Stimulated activated CD4-positive, alpha-beta T cell treated with anti-CD3 and anti-CD28 coated beads, Interleukin-1b, Interleukin-23, amount 100 ng/mL, for 1 hour (primary cell): ENCODE measurements at places on chromosomes 11 and 22.

DNA sequence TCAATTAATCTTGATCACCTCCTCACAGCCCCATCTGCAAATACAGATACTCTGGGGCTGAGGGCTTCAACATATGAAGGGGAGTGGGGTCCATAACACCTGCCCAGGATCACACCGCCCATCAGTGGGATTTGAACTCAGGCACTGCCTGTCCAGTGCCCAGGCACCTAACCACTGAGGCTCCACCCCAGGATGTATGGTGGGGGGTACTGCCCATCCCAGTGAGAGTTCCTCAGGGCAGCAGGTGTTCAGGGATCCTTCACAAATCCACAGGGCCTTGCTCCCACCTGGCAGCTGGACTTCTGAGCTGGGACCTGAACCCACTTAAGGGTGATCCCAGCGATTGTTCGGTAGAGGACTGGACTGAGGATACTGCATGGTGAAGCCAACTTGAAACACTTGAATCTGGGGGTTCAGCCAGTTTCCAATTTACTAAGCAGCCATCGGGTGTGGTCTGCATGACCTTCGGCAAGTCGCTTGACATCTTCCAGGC is 33.3 kb downstream of the PRDM11 start:
- DNase-seq = no peak

DNA sequence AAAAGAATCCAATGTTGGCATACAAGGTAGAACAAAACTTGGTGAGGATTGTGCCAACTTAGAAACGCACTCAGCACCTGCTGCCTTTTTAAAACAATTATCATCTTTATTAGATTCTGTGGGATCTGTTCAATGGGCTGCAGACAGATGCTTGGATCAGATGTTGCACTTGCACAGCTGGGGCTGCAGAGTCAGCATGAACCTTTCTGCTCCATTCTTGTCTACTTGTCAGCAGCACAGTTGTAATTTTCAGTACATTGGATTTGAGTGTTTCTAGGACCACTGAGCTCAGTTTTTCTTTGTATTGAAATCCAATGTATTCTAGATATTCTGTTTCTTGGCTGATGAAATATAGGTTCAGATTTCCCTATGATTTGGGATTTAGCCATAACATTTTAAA is 164.5 kb downstream of the LUZP2 start:
- no peak for DNase-seq

GRCh38 chr11:122167100-122167499 is 51.1 kb upstream of the BLID start:
- no peak for DNase-seq

DNA sequence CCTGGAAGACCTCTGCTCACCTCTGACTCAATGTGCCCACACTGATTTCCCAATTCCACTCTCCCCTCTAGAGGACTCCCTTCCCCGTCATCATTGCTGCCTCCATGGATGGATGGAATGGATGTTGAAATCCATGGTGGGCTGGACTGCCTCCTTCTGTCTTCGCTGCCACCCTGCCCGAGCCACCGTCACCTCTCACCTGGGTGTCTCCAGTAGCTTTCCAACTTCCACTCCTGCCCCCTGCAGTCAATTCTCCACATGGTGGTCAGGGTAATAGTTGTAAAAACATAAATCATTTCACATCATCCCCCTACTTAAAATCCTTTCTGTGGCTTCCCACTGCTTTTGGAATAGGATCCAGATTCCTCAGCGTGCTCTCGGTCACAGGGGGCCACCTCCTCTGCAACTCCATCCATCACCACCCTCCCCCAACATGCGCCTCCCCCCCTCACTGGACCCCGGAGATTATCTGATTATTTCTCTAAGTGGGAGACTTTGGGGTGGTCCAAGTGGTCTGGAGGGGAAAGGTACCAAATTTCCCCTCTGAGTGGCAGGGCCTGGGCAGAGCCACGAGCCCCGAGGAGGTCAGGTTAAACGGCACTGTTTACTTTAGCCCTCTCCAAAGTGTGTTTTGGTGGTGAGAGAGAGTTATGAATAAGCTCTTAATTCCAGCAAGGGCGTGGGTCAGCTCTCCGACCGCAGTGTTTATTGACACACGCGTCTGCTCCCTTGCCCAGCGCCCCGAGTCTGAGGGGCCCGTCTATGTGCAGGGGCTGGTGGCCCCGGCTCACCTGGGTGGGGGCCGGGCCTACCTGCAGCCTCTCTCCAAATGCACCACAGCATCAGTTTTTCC is 313.7 kb downstream of the MN1 start:
- no peak for DNase-seq

GRCh38 chr11:40292721-40293508 is 1166.5 kb downstream of the LRRC4C start:
- no peak for DNase-seq

DNA sequence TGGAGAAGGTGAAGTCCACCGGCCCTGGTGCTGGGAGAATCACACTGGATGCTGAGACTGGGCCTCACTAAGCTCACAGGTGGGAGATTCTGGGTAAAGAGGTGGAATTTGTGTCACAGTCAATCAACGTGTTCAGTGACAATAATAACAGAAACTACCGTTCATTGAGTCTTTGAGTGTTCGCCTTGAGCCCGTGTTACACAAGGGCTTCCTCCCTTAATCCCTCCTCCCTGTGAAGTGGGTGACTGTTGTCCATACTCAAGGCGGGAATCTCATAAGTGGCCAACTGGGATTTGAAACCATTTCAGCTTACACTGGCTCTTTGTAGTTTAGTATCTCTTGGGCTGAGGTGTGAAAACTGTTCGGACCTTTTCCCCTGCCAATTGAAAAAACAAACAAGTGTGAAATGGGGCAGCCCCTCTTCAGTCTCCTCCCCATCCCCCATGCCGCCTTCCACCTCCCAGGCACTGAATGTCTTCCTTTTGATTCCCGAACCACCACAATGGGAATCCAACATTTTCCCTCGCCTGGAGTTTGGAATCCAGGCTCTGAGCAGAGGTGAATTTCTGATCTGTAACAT is 502.4 kb downstream of the MIAT start:
- DNase-seq = no peak

GRCh38 chr11:123186286-123186685 is 8.8 kb downstream of the CLMP start:
- DNase-seq = no peak

GRCh38 chr11:64801158-64801464 is 1.9 kb downstream of the MAP4K2 start:
- no peak for DNase-seq

- no peak for DNase-seq
These were observed 7.0 kb upstream of the TM7SF2 start for GRCh38 chr11:65104628-65105027.

DNA sequence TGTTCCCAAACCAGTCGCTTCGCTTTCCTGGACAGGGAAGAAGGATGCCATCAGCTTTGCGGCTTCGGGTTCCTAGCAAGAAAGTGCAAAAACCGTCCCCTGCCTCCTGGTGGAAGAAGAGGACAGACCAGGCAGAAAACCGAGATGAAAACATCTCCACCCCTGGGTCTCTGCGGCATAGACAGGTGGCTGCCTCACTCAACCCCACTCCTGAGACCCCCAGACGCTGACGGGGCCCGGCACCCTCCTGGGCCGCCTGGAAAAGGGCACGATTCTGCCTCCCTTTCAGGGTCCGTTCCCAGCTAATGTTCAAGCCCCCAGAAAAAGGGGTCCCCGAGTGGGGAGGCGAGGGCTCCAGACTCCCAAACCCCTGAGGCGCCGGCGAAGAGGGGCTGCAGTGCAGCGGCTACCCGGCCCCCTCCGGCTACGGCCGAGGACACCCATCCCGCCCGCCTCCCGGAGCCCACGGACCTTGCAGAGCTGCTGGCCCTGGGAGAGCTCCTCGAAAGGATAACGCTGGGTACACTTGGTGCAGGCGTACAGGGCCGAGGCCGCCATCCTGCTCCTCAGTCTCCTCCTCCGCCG is 569 bp downstream of the FAM76B start:
- DNase-seq = no peak

DNA sequence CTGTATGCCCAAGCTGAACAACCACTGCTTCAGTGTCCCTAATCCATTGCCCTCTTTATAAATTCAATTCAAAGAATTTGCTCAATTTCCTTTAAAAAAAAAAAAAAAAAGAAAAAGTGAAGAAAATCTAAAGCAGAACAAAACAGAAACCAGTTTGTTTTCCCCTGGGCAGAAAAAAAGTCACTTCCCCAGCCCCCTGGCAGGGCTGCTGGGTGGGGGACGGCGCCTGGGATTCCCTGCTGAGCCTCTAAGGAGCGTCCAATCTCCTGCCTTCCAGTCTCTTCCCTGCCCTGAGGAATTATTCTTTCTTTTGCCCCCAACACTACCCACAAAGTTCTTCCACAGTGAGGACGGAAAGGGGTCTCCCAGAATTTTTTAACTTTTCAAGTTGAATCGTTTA is 23.9 kb downstream of the DKK3 start:
- no peak for DNase-seq

DNA sequence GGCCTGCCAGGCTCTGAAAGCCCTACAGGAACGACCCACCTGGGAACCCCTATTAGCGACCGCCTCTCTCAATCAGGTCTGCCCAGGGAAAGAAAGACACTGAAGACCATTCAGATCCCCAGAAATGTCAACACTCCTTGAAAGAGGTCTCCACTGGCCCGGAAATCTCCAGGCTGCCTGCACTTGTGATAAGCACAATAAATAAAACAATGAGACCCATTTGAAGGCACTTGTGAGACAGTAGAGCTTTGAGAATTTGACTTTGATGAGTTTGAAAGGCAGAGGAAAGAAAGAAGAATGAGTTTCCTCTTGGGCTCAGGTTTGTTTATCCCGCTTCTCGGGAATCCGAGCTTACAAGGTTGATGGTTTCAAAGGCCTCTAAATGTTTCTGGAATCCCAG is 416.3 kb downstream of the BUD13 start:
- DNase-seq = no peak

DNA sequence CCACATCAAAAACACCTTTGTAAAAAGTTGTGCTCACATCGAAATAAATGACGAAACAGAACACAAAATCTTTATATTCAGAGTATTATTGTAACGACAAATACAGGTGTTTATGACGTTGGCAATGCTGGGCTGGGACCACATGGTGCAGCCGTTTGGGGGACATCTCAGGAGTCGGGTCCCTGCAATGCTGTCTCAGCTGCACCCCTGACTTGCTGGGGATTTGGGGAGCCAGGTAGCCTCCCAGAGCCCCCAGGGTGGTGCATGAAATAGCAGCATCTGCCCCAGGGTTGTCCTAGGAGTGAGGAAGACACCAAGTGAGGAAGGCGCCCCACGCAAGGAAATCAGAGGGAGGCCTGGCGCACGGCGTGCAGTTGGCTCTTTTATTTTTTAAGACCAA is 1526.8 kb downstream of the BRD1 start:
- DNase-seq = no peak

GRCh38 chr22:44574057-44574639 is 76.1 kb upstream of the RTL6 start:
- DNase-seq = no peak

DNA sequence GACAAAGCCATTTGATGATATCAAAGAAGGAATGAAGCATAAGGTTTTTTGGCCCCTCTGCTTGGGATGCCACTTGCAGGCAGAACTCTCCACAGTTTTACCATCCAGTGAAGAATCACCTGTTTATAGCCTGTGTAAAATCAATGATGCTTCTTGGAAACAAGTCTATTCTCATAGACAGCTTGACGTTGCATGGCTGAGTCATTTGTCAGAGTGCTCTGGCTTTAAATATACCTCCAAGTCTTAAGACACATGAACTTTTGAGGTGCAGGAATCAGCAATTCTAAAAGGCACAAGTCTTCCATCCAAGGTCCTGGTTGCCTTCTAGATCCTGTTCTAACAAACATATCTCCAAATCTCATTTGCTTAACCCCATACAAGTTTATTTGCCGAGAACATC is 53.6 kb upstream of the KIRREL3 start:
- no peak for DNase-seq

GRCh38 chr11:127804747-127805400 is 782.5 kb downstream of the ETS1 start:
- DNase-seq = no peak

DNA sequence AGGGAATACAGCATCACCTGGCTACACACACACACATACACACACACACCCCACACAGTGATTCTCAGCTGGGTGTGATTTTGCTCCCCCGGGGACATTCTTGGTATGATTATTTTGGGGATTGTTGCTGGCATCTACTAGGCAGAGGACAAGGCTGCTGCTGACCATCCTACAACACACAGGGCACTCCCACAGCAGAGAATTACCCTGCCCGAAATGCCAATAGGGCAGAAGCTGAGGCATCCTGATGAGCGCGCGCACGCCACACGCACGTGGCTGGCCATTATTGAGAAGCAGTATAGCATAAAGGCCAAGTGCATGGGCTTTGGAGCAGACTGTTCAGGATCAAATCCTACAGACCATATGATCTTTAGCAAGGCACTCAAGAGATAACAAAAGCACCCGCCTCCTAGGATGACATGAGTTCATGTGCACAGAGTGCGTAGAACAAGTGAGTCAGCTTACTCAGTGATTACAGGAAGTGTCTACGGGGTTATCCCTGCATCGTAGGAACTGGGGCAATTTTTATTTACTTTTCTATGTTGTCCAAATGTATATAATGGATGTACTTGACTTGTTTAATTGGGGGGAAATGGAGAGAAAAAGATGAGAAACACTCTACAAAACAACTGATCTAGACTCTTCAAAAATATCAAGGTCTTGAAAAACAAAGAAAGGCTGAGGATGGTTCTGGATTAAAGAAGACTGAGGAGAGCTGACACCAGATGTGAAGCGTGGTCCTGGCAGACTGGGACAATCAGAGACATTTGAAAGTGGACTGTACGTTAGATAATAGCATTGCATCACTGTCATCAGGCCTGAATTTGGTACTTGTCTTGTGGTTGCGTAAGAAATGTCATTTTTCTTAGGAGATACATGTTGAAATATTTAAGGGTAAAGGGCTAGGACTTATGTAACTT is 7.2 kb upstream of the EHD1 start:
- no peak for DNase-seq

- no peak for DNase-seq
These were observed 19.2 kb upstream of the RRAS2 start for GRCh38 chr11:14378171-14378570.

- DNase-seq = no peak
These were observed 1367.5 kb downstream of the BRD1 start for GRCh38 chr22:48459859-48460823.

DNA sequence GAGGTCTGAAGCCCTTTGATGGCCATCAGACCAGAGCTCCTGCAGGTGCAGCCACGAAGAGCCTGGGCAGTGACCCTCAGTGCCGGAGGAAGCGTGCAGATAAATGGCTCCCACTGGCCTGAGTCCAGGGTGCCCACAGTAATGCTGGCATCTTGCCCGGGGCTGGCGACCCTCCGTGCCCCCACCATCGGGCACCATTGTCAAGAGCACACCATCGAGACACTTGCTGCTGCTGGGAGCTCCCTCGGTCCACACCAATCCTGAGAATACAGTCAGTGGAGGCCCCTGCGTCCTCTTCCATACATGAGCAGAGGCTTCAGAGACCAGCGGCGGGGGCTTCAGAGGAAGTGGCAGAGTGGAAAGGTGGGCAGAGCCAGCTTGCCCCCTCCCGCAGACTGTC is 1448.3 kb downstream of the BRD1 start:
- DNase-seq = no peak

GRCh38 chr11:128453444-128454336 is 133.7 kb downstream of the ETS1 start:
- DNase-seq = no peak

- DNase-seq = no peak
These were observed 49.4 kb upstream of the JAM3 start for GRCh38 chr11:134019500-134019899.
